ENCODE measurements at places on chromosomes 4 and X.

GRCh38 chr4:88953400-88953799, 103.6 kb downstream of the FAM13A start:
- DNase-seq = no peak

- DNase-seq = no peak
Measured at GRCh38 chr4:114654592-114654991, 56.0 kb downstream of the UGT8 start.

- DNase-seq = no peak
Measured at GRCh38 chrX:20177093-20177492, 35.5 kb upstream of the EIF1AX start.

GRCh38 chrX:63471004-63471403, 119.9 kb upstream of the SPIN4 start:
- no peak for DNase-seq

DNA sequence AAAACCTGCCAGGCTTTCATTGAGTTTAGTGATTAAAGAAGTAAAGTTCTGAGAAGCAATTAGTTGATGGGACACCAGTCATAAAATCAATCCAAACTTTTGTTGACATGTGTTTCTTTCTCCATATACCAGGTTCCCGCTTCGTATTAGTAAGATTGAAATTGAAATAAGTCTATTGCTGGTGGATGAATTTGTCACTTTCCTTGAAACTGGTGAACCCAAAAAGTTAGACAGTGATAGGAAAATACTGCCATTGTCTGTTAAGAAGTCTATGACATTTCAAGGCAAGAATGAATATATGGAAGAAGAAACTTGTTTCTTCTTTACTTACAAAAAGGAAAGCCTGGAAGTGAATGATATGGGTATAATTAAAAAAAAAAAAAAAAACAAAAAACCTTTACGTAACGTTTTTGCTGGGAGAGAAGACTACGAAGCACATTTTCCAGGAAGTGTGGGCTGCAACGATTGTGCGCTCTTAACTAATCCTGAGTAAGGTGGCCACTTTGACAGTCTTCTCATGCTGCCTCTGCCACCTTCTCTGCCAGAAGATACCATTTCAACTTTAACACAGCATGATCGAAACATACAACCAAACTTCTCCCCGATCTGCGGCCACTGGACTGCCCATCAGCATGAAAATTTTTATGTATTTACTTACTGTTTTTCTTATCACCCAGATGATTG, at the start of gene CD40LG:
Gene CD40LG (plus strand): TSS at position 482 of the 684 bp plus-strand sequence. CDS start 91 bp downstream, at position 573.
- no peak for DNase-seq

DNA sequence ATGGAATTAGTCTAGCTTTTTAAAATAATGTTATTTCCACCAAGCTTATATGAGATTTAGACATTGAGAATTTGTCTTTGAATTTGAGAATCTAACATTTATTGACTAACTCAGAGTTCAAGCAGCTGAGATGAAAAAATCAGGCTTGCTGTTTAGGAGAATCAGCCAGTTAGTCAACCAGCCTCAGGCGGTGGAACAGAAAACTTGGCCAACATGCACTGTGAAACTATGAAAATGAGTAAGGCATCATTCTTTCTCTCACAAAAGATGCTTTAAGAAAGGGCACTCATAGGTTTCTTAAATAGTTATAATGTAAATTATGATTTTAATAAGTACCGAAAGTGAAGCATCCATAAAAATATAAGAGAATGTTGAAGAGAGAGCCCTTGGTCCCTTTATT, 84.2 kb downstream of the NFKB1 start:
- DNase-seq = no peak

DNA sequence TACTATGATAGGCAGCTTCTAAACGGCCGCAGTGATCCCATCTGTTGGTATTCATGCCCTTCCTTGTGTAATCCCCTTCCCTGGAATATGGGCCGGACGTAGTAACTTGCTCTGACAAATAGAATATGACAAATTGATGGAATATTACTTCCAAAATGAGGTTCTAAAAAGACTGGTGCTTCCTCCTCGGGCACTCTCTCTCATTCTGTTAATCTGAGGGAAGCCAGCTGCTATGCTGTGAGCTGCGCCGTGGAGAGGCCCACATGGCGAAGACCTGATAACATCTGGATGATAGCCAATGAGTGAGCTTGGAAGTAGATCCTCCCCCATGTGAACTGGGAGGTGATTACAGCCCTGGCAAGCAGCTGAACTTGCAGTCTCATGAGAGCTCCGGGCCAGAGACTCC, 27.2 kb upstream of the SLC25A4 start:
- no peak for DNase-seq

- DNase-seq = no peak
Measured at GRCh38 chrX:137847376-137847775, 281.4 kb downstream of the ZIC3 start.

DNA sequence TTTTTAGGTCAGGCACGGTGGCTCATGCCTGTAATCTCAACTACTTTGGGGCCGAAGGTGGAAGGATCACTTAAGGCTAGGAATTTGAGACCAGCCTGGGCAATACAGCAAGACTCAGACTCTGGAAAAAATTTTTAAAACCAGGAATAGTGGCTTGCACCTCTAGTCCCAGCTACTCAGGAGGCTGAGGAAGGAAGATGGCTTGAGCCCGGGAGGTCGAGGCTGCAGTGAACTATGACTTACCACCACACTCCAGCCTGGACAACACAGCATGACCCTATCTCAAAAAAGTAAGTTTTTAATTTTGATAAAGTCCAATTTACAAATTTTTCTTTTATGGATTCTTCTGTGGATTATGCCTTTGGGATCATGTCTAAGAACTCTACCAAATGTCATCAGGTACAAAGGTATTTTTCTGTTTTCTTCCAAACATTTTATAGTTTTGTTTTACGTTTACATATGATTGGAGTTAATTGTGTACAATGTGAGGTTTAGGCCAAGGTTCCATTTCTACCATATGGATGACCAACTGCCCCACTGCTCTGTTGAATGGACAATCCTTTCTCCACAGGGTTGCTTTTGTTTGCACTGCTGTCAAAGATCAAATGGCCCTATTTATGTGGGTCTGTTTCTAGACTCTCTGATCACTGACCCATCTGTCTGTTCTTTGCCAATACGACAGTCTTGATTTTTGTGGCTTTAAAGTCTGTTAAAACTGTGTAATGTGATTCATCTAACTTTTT, 48.2 kb downstream of the CPLX1 start:
- no peak for DNase-seq

DNA sequence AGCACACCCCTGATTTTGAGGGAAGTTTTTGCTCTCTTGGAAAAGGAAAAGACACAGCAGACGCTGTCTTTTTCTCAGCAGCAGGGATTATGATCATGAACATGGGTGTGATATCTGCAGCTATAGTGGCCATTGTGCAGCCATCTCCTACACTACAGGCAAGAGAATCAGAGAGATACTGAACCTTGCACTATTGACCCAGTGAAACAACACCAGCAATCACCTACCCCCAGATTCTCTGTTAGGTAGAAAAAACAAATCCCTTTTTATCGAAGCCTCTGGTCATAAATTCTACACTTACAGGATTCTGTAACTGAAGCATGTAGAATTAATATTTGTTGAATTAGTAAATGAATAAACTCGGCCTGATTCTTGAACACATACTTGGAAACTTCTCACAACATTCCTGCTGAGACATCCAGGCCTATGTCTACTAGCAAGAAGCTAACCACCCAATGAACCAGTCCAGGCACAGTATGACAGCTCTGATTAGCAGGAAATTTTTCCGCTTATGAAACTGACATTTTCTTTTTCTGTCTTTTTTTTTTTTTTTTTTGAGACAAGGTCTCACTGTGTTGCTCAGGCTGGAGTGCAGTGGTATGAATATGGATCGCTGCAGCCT, 5.0 kb upstream of the AFAP1 start:
- DNase-seq = no peak

- no peak for DNase-seq
Measured at GRCh38 chrX:95071621-95072020, 1397.6 kb downstream of the FAM133A start.

DNA sequence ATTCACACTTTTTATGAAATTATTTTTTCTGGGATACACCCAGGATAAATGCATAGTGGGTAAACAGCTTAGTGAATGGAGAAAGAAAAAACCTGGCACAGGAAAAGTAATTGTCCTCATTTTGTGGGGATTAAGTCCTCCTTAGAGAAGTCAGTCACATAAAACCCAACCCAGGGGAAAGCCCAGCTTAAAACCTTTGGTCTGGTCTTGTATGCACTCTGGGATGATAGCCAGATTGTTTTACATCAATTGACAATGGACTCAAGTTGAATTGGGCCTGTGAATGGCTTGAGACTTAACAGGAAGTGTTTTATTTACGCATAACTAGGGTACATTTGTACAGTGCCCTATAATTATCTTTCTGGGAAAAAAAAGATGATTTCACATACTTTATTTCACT, 561.3 kb upstream of the GRIA3 start:
- DNase-seq = no peak

All from stimulated activated CD4-positive, alpha-beta T cell treated with anti-CD3 and anti-CD28 coated beads, Interleukin-12 subunit alpha, Interleukin-12 subunit beta, amount 100 ng/mL, for 24 hours (primary cell).